ENCODE measurements at places on chromosomes 16 and 17.

- DNase-seq = no peak
These were observed 71.5 kb upstream of the DNAJA2 start for GRCh38 chr16:47045023-47045422.

- DNase-seq = no peak
These were observed 488 bp downstream of the SENP3 start for GRCh38 chr17:7562208-7562605.

DNA sequence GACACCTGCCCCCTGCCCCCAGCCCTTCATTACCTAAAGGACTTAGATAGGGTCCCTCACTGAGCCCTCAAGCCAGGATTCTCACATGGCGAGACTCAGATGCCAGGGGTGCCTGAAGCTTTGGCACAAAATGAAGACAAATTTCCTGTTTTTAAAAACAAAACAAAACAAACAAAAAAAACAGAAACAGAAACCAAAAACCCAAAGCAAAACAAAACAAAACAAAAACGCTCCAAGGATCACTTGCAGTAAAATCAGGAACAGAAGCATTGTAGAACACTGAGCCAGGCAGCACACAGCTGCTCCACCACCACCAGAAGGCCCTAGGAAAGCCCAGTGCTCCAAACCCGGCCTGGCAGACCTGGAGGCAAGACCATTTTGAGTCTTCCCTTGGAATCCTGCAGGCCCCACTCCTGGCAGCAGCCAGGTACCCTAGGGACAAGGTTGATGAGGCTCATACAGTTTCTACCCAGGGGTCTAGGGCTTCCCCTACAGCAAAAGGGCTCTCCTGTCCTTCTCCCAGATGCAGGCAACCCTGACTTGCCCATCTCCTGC, 20.8 kb downstream of the MYO18A start:
- no peak for DNase-seq

DNA sequence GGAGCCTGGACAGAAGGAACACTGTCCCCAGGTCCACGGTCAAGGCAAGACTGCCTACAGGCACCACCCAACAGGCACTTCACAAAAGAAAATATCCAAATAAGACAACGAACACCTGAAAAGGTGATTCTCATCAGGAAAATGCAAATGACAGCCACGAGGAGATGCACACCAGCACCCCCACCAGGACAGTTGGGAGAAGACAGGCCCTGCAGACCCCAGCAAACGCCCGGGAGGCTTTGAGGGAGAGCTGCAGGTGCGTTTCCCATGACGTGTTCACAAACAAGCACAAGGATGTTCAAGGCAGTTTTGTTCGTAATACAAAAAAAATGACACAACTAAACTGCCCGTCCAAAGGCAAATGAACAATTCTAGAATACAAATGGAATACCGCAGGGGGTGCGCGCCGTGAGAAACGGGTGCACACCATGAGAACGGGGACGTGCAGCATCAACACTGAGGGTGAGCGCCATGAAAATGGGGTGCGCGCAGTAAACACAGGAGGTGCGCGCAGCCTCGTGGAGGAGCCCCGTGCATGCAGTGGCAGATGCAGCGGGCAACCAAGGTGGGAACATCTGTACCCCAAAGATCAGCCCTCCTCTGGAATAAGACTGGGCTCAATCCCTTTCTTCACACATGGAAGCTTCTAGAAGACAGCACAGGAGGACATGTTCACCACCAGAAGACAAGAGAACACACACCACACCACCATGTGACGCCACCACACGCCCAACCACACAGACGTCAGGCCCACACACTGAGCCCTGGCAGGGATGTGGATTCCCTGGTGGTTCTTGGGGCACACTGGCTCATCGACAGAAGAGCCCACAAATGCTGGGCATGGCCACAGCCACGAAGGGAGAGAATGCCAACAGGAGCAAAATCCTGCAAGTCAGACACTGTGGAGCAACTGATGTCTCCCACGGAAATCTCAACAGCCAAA, 91.2 kb downstream of the ZNF778 start:
- no peak for DNase-seq

DNA sequence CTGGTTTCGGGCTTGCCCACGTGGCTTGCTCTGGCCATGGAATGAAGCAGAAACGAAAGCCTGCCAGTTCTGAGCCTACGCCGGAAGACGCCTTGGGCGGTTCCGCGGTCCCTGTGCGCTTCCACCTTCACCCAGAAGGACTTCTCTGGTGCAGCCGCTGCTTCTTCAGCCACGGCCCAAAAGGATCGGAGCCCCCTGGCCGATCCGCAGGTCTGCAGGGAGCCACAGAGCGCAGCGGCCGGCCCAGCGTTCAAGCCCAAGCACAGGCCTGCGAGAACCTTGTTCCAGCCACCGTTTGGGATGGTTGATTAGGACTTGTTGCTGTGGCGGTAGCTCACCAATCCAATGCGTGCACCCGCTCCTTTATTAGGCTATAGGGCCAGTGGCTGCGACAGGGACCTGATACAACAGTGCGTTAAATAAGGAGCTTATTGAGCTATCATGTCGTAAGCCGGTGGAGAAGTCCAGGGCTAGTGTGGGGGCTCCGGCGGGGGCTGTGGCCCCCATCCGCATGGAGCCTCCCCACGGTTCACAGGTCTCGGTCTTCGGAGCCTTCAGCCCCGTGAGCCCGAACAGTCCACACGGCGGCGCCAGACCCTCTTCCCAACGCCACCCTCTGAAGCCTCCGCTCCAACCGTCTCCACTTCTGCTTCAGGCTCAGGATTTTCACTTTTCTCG, 10.2 kb upstream of the MPP2 start:
- DNase-seq = no peak

All from fibroblast of skin of left quadriceps (primary cell).